ENCODE measurements at places on chromosomes 3 and 15.

DNA sequence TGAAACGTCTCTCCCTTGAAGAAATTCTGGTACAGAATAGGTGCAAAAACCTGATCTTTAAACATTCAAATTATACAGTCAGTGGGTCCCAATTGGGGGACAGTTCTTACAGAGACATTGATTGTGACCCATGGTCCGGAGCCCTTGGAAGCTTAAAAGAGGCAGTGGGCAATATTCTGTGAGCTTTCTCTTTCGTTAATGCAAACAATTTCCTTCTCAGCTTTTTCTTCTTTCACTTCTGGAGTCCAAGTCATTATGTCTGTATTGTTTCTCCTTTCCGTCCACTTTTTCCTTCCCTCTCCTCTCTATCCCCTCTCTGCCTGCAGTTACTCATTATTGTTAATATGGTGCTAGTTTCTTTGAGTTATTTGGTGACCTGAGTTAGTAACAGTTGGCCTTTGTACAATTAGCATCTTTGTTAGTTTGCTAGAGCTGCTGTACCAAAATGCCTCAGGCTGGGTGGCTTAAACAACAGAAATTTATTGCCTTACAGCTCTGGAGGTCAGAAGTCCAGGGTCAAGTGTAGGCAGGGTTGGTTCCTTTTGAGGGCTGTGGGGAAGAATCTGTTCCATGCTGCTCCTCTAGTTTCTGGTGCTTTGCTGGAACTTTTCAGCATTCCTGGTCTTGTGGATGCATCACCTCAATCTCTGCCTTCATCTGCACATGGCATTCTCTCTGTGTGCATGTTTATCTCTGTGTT, 102.6 kb downstream of the GMPS start:
- H3K27ac ChIP-seq = peak overlapping the region; percentile 5
- DNase-seq = no peak
- H3K4me3 ChIP-seq = peak overlapping the region; percentile 81
- peaks cover 3% of the 10 kb centered on the region for H3K4me1 ChIP-seq

GRCh38 chr3:105511031-105511430, 144.3 kb downstream of the ALCAM start:
- H3K36me3 ChIP-seq = no peaks in the 10 kb centered on the region
- no peak overlapping the region for H3K4me3 ChIP-seq
- H3K4me1 ChIP-seq = peaks cover 11% of the 10 kb centered on the region

GRCh38 chr3:124599147-124599765, 131.0 kb upstream of the UMPS start:
- DNase-seq = no peak
- peaks cover 2% of the 10 kb centered on the region for H3K4me1 ChIP-seq
- no peak overlapping the region for H3K27ac ChIP-seq
- H3K27me3 ChIP-seq = peaks cover 12% of the 10 kb centered on the region

- peaks cover 6% of the 10 kb centered on the region for H3K27me3 ChIP-seq
- no peak overlapping the region for H3K27ac ChIP-seq
- no peaks in the 10 kb centered on the region for H3K36me3 ChIP-seq
- no peak for DNase-seq
Measured at GRCh38 chr3:18579661-18580060, 154.5 kb upstream of the SATB1 start.

DNA sequence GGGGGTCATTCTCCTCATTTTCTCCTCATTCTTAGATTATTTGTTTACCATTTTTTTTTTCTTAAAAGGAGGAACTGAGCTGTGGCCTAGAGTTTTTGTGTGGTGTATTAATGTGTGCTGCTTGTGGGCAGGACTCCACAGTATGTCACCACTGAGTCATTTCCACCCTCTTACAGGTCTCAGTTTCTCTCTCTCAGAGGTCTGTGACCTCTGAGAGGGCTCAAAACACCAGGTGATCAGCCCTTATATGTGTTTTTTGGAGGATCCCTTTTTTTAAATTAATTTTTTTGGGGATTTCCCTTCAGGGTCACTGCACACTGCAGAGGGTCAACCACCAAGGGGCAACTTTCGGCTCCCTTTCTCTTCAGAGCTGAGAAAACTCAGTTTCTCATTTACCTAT, 166.4 kb downstream of the SUCNR1 start:
- peaks cover 3% of the 10 kb centered on the region for H3K36me3 ChIP-seq
- H3K4me1 ChIP-seq = no peaks in the 10 kb centered on the region
- H3K27me3 ChIP-seq = no peaks in the 10 kb centered on the region
- no peak for DNase-seq

- no peak overlapping the region for H3K4me3 ChIP-seq
- H3K36me3 ChIP-seq = no peaks in the 10 kb centered on the region
- peaks cover 13% of the 10 kb centered on the region for H3K27me3 ChIP-seq
- H3K27ac ChIP-seq = no peak overlapping the region
- no peak for DNase-seq
Measured at GRCh38 chr3:170705131-170705530, 119.3 kb upstream of the SLC7A14 start.

GRCh38 chr3:105502333-105502732, 135.6 kb downstream of the ALCAM start:
- no peaks in the 10 kb centered on the region for H3K27me3 ChIP-seq
- H3K27ac ChIP-seq = no peak overlapping the region
- H3K4me3 ChIP-seq = no peak overlapping the region
- peaks cover 5% of the 10 kb centered on the region for H3K36me3 ChIP-seq

DNA sequence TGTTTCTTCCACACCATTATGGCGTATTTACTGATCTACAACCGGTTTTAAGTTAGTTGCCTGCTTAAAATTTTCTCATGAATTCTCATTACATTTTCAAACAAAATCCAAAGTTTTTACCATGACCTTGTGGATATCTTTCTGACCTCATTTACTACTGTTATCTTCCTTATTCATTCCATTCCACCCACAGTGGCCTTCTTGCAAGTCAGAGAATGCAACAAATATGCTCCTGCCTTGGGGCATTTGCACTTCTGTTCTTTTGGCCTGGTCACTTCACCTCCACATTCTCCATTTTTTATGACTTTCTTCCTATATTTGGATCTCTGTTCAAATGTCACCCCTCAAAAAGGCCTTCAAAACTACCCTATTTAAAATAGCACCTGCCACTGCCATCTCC, 8.8 kb upstream of the SLC15A2 start:
- no peak overlapping the region for H3K4me3 ChIP-seq
- H3K27ac ChIP-seq = peak overlapping the region; percentile 54
- DNase-seq = no peak
- peaks cover 6% of the 10 kb centered on the region for H3K4me1 ChIP-seq
- peaks cover 20% of the 10 kb centered on the region for H3K36me3 ChIP-seq
- no peaks in the 10 kb centered on the region for H3K27me3 ChIP-seq

DNA sequence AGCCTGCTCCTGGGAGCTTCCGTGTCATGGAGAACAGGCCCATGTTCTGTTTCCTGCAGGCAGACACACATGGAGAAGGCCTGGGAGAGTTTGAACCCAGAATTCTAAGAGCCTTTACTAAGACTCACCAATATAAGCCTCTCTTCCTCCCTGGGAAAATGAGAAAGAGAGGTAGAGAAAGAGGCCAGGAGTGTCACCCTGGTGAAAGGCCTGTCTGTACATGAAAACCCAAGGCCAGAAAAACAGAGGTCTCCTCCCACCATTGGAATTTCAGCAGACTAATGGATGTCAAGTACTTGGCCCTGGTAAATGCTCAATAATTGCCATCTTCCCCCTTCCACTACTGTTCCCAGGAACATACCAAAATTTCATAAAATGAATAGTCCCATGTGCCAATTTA, 117.6 kb downstream of the TOP2B start:
- H3K4me1 ChIP-seq = no peaks in the 10 kb centered on the region
- DNase-seq = no peak
- peaks cover 4% of the 10 kb centered on the region for H3K27me3 ChIP-seq
- no peaks in the 10 kb centered on the region for H3K36me3 ChIP-seq
- H3K27ac ChIP-seq = no peak overlapping the region
- H3K4me3 ChIP-seq = no peak overlapping the region

GRCh38 chr15:88258093-88258641, 1.6 kb upstream of the NTRK3 start:
- no peak overlapping the region for H3K4me3 ChIP-seq
- H3K36me3 ChIP-seq = peaks cover 2% of the 10 kb centered on the region
- H3K27ac ChIP-seq = no peak overlapping the region
- peaks cover 8% of the 10 kb centered on the region for H3K4me1 ChIP-seq

GRCh38 chr3:179082416-179082815, 10.8 kb upstream of the ZMAT3 start:
- no peak for DNase-seq
- H3K27me3 ChIP-seq = no peaks in the 10 kb centered on the region
- H3K27ac ChIP-seq = no peak overlapping the region
- H3K4me3 ChIP-seq = no peak overlapping the region

- DNase-seq = no peak
- H3K27me3 ChIP-seq = no peaks in the 10 kb centered on the region
- H3K36me3 ChIP-seq = no peaks in the 10 kb centered on the region
- H3K4me1 ChIP-seq = peaks cover 4% of the 10 kb centered on the region
- no peak overlapping the region for H3K27ac ChIP-seq
Measured at GRCh38 chr3:120796976-120797375, 54.4 kb downstream of the GTF2E1 start.

All from memory B cell (primary cell).